Brain pericyte (primary cell): ENCODE measurements at places on chromosomes 11 and 22.

GRCh38 chr22:36002718-36003260 is 25.8 kb downstream of the RBFOX2 start:
- DNase-seq: no peak

DNA sequence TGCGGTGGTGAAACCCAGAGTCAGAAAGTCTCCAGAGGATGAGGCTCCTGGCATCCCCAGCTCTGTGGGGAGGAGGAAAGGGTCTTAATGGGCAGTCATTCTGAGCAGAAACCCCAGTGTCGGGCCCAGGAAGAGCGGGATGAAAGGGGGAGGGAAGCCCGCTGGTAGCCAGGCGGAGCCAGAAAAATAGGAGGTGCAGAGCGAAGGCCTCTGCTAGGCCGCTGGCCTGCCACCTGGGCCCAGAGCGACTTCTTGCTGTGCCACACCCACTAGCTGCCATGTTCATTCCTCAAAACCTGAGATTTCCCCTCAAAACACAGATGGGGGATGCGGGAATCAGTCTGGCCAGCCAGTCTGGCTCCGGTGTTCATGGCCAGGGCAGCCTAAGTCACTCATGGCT is 650 bp upstream of the POU2AF3 start:
- no peak for DNase-seq

DNA sequence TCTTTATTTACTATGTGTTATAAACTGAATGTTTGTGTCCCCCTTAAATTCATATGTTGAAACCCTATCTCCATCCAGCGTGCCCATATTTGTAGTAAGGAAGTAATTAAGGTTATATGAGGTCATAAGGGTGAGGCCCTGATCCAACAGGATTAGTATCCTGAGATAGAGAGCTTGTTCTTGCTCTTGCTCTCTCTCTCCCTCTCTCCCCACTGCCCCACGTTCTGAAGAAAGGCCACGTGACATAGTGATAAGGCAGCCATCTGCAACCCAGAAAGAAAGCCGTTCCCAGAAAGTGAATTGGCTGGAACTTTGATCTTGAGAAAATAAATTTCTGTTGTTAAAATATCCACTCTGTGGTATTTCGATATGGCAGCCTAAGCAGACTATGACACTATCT is 212.5 kb downstream of the SWAP70 start:
- DNase-seq: no peak

DNA sequence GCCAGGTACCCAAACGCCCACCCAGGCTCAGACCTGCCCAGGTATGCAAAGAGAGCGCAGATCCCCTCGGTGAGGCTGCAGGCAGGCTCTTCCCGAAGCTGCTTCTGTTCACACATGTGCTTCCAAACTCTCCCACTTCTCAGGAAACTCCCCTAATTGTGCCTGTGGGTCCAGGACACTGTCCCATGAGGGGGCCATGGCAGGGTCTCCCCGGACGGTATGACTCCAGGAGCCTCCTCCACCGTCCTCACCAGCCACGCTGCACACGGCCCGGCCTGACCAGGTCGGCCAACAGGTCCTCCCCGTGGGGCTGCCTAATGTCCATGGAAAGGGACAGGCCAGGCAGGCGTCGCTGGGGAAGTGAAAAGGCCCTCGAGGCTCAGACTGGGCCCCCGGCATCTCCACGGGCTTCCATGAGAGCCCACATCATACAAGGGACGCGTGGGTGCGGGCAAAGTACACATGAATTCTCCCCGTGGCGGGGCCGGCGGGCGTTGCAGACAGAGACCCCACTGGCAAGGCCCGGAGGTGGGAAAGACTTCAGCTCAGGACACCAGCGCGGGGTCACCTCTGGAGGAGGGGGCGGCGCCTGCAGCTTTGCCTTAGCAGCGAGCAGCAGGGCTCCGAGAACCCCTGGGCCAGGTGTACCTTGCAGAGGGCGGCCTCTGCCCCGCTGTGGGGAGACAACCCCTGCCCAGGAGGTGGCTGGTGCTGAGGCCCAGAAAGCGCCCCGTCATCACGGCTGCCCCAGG is 526.1 kb downstream of the BRD1 start:
- no peak for DNase-seq

DNA sequence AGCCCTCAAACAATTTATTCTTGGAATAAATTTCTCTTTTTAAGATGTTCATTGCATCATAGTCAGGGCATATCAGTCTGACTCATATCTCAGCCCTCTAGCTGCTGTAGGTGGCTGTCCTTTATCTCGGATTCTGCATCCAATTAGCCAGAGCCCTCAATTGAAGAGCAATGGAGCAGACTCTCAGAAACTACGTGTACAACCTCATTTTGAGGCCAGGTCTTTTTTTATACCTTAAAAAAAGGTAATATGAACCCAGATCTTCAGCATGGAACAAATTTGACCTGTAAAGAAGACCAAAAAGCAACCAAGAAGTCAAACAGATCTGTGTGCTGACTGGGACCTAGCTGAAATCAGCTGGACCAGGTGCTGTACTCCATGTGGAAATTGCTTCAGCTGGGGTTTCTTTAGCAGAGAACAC is 8.7 kb downstream of the OR52A5 start:
- DNase-seq: no peak

DNA sequence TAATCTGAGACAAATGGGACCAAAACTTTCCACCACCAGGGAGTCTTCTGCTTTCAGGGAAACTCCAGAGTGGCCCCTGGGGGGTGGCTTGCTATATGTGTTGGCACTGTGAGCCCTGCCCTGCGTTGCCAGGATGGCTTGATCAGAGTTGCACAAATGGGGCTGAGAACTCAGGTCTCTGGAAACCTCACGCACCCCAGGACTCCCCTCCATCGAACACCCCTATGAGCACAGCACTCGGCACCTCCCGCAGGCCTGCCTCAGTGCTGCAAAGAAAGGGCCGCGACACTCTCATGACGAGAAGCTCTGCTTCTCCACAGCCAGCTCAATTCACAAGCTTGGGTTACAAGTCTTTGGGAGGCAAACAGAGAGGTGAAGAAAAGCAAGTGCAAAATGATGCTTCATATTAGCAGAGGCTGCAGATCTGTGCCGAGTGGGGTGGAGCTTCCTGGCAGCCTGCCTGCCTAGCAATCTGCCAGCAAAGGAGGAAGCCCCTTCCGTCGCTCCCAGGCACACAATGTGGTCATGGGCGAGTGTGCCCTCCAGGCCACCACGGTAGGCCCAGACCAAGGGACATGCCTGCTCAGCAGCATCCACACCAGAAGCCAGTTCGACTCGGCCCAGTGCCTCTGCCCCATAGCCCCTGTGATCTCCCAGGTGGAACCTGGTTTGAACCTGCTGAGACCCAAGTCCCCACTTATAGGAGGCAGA is 55.7 kb downstream of the MYH9 start:
- DNase-seq: no peak

- DNase-seq: no peak
Observed at GRCh38 chr11:85945296-85945695, 90.1 kb downstream of the CCDC83 start.

DNA sequence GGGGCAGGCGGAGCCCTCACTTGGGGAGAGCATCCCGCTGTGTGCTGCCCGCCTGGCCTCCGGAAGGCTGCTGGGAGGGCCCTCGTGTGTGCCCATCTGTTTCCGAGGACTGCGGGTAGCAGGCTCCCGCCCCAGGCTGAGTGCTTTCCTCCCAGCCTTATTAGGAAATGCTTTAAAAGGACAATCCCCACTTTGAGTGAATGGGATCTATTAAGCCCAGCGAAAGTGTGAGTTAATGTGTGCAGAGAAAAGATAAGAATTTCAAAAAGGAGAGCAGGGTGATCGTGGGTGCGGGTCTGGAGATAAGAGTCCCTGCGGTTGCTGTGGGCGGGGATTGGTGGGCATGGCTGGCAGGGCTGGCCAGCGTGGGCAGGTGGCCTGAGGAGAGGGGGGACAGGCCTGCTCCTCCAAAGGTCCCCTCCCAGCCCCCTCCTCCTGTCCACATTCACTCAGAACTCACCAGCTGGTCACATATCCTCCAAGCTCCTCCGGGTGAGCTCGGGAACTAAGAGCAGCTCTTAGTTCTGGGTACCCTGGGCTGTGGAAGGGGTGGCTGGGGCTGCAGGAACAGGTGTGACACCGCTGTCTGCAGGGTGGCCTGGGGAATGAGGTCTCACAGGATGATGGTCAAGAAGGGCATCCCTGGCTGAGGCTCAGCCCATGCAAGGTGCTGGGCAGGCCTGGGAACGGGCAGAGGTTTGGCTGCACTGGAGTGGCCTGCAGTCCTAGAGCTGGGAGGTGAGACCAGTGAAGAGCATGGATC is 1260.3 kb downstream of the BRD1 start:
- DNase-seq: no peak

DNA sequence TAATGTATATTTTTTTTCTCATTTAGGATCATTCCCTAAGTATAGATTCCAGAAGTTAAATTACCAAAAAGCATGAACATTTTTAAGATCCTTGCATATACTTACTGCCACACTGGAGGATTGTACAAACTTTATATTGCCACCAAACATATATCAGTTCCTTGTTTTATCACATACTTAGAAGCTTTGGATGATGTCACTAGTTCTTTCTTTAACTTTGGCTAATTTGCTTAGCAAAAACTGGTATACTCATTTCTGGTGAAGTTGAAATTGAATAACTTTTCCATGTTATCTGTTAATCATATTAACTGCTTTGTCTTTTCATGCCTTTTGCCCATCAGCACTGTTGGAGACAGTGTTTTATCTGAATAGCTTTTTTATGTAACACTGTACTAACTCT is 31.6 kb upstream of the PRDM10 start:
- no peak for DNase-seq

DNA sequence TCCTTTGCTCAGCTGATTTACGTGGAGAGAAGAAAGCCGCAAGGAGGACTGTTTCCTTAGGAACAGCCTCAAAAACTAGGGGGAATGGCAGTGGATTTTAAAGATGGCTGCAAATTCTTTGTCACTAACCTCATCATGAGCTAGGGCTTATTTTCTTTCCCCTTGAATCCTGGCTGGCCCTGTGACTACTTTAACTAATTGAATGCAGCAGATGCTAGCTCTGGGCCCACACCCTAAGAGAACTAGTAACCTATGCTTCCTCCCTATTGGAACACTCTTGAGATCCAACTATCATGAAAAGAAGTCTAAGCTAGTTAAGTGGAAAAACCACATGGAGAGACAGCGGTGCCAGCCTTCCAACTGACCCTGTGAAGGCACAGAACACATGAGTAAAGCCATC is 421.3 kb upstream of the NARS2 start:
- no peak for DNase-seq

GRCh38 chr11:126384449-126385070 is 29.1 kb downstream of the ST3GAL4 start:
- DNase-seq: no peak

- DNase-seq: no peak
Observed at GRCh38 chr22:42396621-42397331, 35.4 kb downstream of the NFAM1 start.

GRCh38 chr22:37569921-37570660 is 9.8 kb downstream of the LGALS2 start:
- DNase-seq: no peak
